Right lobe of liver (tissue), 6 donors: ENCODE measurements at places on chromosomes 4 and X. TPM values are rescaled to one million over a fixed set of nuclear protein-coding genes. Genes with fewer than 3 reads are reported as not detected.

GRCh38 chr4:172900900-172901299 lies 267.7 kb upstream of the GALNT7 start:
- no peak for DNase-seq
- no peaks in the 10 kb centered on the region for H3K27me3 ChIP-seq
- H3K27ac ChIP-seq: no peak overlapping the region
- H3K36me3 ChIP-seq: no peaks in the 10 kb centered on the region

The TMEM156 gene
- not detected for total RNA-seq

GRCh38 chrX:154486052-154486395 lies 391 bp downstream of the UBL4A start:
- H3K27ac ChIP-seq: peak overlapping the region; percentile 26
- H3K27me3 ChIP-seq: no peaks in the 10 kb centered on the region
- no peaks in the 10 kb centered on the region for H3K36me3 ChIP-seq
- H3K4me3 ChIP-seq: peak overlapping the region; percentile 72

DNA sequence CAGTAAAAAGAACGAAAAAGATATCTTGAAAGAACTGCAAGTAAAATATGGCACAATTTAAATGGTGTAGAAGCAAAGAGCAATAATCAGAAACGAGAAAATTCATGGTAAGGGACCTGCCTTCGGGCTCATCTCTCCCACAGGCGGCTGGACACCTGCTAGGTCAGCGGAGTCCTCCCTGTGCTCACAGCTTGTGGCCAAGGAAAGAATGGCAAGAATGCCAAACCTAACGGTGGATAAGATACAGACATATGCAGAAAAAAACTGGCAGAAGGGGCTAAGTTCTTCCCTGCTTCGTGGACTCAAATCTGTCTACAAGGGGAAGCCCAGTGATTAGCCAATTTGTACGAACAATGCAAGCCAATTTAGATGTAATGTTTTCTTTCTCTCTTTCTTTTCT lies 152.1 kb upstream of the VCX start:
- H3K36me3 ChIP-seq: no peaks in the 10 kb centered on the region
- no peak overlapping the region for H3K4me3 ChIP-seq
- no peak overlapping the region for H3K27ac ChIP-seq
- no peaks in the 10 kb centered on the region for H3K27me3 ChIP-seq

DNA sequence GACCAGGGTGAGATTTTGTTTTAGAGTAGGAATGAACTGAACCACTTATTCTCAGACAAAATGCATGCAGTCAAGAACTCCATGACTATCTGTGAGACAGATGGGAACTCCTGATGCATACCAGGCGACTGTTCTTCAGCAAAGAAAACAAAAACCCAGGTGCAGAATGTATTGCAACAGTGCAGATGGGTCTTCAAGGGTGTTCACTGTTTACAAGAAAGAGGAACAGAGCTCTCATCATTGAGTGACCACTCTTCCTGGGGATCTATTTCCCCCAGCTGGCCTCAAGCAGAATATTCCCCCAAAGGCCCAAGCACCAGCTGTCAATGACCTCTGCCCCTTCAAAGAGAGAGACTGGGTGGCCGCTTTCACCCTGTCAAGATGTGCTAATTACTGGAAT lies 39.7 kb upstream of the BMP3 start:
- DNase-seq: no peak
- H3K4me1 ChIP-seq: no peaks in the 10 kb centered on the region
- no peak overlapping the region for H3K4me3 ChIP-seq
- no peaks in the 10 kb centered on the region for H3K36me3 ChIP-seq

The NDP gene
- not detected for total RNA-seq

- H3K4me1 ChIP-seq: no peaks in the 10 kb centered on the region
- no peak overlapping the region for H3K4me3 ChIP-seq
- no peak for DNase-seq
- H3K36me3 ChIP-seq: no peaks in the 10 kb centered on the region
- no peak overlapping the region for H3K27ac ChIP-seq
- no peaks in the 10 kb centered on the region for H3K27me3 ChIP-seq
These were observed 261.2 kb downstream of the MAPK10 start for GRCh38 chr4:86098691-86099090.

DNA sequence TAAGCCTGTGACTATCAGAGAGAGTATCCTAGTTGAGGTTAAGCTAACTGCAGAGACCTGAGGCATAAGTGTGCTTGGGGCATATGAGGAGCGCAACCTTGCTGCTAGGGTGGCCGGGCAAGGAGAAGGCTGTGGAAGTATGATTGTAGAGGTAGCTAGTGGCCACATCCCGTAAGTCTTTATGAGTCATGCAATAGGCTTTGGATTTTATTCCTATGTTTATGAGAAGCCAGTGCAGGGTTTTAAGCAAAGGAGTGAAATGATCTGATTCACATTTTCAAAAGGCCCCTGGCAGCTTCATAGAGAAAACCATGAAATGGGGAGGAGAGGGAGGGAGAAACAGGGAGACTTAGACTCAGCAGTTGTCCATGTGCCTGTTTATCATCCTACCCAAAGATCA lies 92.1 kb upstream of the WDFY3 start:
- H3K4me3 ChIP-seq: no peak overlapping the region
- H3K4me1 ChIP-seq: no peaks in the 10 kb centered on the region
- no peaks in the 10 kb centered on the region for H3K27me3 ChIP-seq
- H3K36me3 ChIP-seq: no peaks in the 10 kb centered on the region
- no peak overlapping the region for H3K27ac ChIP-seq

The MAGEB2 gene
- total RNA-seq: not detected

DNA sequence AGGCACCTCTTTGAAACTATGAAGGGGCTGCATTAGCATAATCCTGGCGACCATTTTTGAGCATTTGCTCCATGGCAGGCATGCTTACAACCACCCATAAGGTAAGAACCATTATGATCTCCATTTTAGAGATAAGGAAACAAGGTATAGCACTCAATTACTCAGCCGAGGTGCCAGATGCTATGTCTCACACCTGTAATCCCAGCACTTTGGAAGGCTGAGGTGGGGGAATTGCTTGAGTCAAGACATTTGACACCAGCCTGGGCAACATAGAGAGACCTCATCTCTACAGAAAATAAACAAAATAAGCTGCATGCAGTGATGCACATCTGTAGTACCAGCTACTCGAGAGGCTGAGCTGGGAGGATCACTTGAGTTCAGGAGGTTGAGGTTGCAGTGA lies 43.6 kb downstream of the TIGD4 start:
- H3K4me1 ChIP-seq: no peaks in the 10 kb centered on the region
- no peak overlapping the region for H3K27ac ChIP-seq
- no peak overlapping the region for H3K4me3 ChIP-seq
- no peaks in the 10 kb centered on the region for H3K27me3 ChIP-seq

DNA sequence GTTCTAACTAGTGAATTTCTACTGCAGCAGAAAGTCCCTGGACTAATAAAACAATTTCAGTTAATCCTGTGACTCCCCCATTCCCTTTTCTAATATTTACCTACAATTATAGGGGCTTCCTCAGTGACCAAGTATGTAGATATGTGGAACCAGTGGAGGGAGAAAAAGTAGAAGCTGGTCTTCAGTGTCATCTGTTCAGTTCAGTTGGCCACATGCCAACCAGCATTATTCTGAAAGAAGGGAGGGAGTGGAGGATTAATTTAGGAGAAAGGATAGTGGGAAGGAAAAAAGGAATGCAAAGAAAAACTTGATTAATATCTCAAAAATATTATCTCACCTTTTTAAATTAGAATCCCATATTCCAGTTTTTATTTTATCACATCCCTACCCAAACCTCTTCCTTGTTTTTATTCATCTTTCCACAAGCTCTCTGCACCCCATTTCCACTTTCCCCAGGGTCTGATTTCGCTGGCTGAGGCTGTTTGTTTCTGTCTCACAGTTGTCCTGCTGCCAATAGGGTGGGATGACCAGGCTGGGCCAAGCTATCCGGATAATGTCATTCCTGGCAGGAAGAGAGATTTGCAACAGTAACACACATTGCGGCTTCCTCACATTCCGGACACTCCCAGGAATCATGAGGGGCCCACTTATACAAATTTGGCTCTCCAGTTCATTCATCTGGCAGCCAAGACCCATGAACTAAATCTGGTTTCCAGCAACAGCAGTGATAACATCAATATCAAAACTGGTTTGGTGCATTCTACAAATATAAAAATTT lies 24.6 kb upstream of the ANTXR2 start:
- H3K27me3 ChIP-seq: no peaks in the 10 kb centered on the region
- no peak overlapping the region for H3K27ac ChIP-seq
- H3K4me3 ChIP-seq: no peak overlapping the region
- H3K4me1 ChIP-seq: no peaks in the 10 kb centered on the region
- H3K36me3 ChIP-seq: no peaks in the 10 kb centered on the region

- no peak overlapping the region for H3K4me3 ChIP-seq
- no peak for DNase-seq
- H3K27me3 ChIP-seq: no peaks in the 10 kb centered on the region
- H3K27ac ChIP-seq: no peak overlapping the region
These were observed 68.7 kb upstream of the ADAD1 start for GRCh38 chr4:122309988-122310626.

GRCh38 chrX:13215729-13216128 lies 104.1 kb downstream of the ATXN3L start:
- H3K4me3 ChIP-seq: no peak overlapping the region
- no peaks in the 10 kb centered on the region for H3K27me3 ChIP-seq
- DNase-seq: no peak
- no peaks in the 10 kb centered on the region for H3K36me3 ChIP-seq

- H3K4me1 ChIP-seq: no peaks in the 10 kb centered on the region
- no peak overlapping the region for H3K4me3 ChIP-seq
- no peak overlapping the region for H3K27ac ChIP-seq
- no peak for DNase-seq
- H3K36me3 ChIP-seq: no peaks in the 10 kb centered on the region
These were observed 172.0 kb downstream of the FSTL5 start for GRCh38 chr4:161991811-161992210.
